Suppressor macrophage treated with lipopolysaccharide for 1 hour (primary cell): ENCODE measurements at places on chromosomes 6 and 20.

DNA sequence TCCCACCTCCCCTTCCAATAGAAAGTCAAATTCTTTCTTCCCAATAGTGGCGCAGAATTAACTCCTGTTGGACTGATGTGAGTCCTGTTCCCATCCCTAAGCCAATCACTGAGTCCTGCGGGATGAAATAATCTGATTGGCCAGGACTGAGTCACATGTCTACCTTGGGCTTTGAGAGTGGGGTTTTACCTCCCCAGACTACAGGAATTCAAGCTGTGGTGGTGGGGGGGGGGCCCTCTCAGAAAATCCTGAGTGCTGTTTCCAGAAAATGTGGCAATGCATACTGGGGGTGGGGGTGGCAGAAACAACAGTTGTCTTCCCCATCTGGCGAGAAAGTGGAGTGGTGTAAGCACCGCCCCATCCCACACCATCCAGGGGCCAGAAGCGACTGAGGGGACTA is 65.7 kb downstream of the CTCFL start:
- DNase-seq: no peak

DNA sequence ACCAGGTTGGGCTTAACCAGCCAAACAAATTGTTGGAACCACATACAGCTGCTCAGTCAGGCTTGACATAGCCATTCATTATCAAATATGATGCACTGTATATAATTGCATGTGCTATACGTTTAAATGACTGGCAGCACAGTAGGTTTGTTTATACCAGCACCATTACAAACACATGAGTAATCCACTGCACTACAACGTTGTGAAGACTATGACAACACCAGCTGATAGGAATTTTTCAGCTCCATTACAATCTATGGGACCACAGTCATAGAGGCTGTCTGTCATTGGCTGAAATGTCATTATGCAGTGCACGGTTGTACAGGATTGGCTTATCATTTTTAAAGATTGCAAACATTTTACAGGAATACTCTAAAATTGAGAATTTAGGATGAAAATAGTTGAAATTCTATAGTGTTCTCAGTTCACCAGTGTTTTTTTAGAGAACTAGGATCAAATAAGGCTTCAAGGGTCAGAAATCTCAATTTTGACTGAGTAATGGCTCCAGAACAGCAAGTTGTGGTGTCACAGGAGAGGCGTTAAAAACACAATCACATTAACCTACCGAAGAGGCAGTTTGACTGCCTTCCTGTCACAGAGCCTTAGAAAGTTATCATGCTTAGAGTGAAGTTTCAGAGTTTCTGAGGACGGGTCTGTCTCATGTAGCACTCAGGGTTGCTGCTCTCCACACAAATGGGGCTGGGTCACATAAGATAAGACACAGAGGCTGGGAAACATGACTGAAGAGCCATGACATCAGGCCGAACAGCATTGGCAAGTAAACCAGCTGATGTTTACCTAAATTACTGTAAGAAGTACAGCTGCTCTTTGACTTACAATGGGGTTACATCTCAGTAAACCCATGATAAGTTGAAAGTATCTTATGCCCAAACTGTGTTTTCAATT is 60.7 kb upstream of the SMLR1 start:
- no peak for DNase-seq

- DNase-seq: peak; percentile 85
Measured at GRCh38 chr6:139764498-139764986, 390.1 kb upstream of the CITED2 start.

- no peak for DNase-seq
Measured at GRCh38 chr6:143376861-143377260, 73.6 kb downstream of the ADAT2 start.

DNA sequence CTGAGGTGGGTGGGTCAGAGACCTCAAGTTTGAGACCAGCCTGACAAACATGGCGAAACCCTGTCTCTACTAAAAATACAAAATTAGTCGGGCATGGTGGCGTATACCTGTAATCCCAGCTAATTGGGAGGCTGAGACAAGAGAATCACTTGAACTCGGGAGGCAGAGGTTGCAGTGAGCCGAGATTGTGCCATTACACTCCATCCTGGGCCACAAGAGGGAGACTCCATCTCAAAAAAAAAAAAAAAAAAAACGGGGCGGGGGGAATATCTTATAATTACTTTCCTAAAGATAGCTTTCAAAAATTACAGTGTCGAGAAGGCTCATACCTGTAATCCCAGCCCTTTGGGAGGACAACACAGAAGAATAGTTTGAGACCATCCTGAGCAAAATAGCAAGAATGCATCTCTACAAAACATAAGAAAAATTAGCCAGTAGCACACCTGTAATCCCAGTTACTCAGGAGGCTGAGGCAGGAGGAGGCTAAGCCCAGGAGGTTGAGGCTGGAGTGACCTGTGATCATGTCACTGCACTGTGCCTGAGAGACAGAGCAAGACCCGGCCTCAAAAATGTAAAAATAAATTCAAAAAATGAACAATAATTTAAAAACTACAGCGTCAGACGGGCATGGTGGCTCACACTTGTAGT is 25.8 kb downstream of the CBFA2T2 start:
- no peak for DNase-seq

DNA sequence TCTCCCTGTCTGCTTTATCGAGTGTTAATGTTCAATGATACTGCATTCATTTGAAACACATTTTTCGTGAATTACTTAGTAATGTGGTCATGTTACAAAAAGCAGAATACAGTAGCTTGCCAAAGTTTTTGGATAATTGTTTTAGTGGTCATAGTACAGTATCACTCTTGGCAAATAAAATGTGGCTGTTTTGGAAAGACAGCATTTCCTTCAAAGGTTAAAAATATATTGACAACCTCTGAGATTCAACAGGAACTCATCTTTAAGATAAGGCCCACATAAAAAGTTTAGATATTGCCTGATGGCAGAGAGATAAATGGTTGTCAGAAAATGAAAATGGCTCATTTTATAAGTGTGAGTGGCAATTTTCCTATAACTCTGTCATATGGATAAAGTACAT is 297.7 kb upstream of the MAN1A1 start:
- no peak for DNase-seq

- DNase-seq: no peak
Measured at GRCh38 chr20:11080781-11081377, 407.1 kb upstream of the JAG1 start.

DNA sequence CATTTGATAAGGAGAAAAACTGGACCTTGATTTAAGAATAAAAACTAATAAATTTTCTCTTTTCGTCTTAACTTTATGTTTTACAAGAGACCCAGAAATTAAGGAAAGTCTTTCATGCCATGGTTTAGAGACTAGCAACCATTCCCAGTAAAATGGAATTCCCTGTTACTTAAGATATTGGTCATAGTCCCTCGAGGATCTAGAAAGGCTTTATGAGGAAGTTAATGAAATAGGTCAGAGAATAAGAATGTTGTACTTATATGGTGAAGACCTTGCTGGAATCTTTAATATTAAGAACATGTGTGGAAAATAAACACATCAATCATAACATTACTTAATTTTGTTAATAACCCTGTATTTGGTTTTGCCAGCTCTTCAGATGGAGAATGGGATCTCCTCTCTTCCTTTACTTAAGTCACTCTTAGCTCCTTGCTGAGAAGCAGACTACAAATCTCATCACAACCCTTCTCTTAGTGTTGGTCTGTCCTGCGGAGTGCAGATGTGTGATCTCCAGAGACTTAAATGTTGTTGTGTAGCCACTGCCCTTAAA is 382.9 kb downstream of the QKI start:
- no peak for DNase-seq

DNA sequence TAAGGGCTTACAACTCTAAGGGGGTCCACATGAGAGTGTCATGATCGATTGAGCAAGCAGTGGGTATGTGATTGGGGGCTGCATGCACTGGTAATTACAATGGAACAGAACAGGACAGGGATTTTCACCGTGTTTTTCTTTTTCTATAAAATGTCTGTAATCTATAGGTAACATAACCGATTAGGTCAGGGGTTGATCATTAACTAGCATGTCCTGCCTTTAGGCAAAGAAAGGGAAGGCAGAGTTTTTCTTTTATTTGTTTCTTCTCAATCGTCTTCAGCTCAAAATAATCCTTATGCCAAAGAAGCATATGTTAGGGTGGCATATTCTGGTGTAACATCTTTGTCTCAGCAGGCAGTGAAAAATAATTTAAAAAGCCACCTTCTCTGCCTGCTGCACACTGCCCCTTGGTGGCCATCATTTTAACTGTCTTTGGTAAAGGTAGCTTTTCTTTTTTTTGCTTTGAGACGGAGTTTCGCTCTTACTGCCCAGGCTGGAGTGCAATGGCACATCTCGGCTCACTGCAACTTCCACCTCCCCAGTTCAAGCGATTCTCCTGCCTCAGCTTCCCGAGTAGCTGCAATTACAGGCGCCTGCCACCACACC is 9.7 kb upstream of the CEP43 start:
- DNase-seq: peak; percentile 62

DNA sequence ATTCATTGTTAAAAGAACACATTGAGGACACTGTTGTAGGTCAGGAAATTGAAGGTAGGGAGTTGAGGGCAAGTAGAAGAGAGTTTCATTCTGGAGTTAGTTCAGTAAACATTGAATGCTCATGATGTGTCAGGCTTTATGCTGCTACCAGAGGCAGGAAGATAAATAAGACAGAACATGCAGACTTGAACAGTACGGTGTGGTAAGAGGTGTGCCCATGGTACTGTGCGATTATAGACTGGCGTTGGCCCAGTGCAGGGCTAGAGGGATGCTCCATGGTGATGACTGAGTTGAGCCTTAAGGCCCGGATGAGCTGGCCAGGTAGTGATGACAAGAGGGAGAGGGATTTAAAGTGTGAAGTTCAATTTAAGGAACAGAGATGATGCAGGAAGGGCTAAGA is 50.8 kb downstream of the CARMIL1 start:
- no peak for DNase-seq

DNA sequence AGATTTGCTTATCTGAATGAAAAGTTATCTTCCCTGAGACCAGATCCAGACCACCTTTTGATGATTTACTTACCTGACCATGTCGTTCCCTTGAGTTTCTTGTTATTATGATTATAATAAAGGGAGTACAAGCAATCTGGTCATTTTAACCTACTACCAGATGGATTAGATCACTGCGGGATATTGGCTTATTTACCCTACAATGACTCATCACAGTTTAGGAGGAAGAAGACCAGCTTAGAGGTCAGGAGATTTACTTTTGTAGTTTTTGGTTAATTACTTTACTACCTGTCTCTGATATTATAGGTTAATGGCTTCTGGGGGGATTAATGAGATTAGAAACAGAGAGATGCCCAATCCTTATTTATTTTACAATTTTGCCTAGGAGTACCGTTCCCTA is 10.7 kb downstream of the PKIB start:
- no peak for DNase-seq

DNA sequence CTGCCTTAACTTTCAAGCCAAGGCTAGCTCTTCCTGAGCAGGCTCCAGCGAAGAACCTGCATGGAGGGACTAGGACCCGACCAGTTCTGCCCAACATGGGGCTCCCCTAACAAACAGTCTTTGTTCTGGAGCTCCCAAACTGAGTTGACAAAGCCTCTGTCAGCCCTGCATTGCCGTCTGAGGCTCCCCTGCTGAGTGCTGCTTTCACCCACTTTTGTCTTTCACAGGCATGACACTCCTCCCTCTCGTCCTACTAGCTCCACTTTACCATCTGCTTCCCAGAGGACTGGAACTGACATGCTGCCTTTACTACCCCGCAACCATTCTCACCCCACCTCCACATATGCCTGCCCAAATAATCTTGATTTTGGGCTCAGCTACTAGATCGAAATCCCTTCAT is 45.1 kb upstream of the B4GALT5 start:
- no peak for DNase-seq

DNA sequence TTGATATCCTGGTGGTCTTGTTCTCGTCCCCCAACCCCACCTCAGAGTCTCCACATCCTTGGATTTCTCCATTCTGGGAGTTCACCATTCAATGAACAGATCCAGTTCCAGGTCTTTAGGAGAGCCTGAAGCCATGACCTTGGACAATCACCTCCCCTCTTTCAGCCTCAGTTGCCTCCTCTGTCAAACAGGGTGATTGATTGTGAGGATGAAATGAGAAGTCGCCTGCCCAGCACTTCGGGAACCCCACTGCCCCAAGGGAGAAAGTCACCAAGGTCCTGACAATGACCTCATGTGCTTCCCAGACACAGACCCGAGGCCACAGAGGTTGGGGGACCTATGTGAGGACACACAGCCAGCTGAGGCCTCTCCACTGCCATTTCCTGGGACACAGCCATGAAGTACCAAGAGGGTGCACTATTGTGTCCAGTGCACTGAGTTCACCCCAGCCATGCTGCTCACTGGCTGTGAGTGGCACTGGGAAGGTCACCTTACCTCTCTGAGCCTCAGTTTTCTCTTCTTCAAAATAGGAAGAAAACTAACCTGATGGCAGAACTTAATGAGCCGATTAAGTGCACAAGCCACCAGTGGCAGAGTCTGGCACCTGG is 61.7 kb downstream of the SNAI1 start:
- no peak for DNase-seq

- peak; percentile 48 for DNase-seq
Measured at GRCh38 chr6:157273756-157274470, 49.4 kb downstream of the TMEM242 start.

DNA sequence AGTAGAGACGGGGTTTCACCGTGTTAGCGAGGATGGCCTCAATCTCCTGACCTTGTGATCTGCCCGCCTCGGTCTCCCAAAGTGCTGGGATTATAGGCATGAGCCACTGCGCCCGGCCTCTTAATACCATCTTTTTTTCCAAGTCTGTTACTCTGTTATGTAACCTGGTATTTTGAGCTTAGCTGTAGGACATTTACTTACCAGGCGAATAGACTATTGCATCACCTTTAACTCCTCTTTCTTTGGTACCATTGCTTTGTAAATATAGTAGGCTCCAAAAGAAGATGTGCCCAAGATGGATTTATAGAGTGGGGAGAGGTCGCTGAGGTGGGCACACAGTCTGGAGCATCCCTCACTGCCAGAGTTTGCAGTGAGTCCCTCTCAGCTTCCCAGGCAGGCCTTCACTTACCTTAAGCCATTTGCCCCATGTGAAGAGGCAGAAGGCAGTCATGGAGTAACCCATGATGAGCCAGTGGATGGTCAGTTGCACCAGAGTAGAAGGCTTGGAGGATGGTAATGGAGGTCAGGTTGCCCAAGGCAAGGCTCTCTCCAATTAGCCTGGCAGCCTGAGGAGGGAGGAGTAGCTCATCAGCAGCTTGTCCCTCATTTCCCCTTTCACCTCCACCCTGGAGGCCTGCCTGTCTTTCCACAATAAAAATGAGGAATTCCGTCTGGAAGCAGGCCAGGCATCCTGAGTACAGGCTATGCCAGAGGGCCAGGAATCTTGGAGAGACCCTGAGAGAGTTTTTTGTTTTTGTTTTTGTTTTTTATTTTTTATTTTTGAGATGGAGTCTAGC is 9.7 kb downstream of the TIAM2 start:
- no peak for DNase-seq

GRCh38 chr6:279341-280029 is 12.8 kb upstream of the DUSP22 start:
- DNase-seq: no peak
